Cerebellum (tissue), 4 donors: ENCODE measurements at places on chromosomes 2 and 18.

DNA sequence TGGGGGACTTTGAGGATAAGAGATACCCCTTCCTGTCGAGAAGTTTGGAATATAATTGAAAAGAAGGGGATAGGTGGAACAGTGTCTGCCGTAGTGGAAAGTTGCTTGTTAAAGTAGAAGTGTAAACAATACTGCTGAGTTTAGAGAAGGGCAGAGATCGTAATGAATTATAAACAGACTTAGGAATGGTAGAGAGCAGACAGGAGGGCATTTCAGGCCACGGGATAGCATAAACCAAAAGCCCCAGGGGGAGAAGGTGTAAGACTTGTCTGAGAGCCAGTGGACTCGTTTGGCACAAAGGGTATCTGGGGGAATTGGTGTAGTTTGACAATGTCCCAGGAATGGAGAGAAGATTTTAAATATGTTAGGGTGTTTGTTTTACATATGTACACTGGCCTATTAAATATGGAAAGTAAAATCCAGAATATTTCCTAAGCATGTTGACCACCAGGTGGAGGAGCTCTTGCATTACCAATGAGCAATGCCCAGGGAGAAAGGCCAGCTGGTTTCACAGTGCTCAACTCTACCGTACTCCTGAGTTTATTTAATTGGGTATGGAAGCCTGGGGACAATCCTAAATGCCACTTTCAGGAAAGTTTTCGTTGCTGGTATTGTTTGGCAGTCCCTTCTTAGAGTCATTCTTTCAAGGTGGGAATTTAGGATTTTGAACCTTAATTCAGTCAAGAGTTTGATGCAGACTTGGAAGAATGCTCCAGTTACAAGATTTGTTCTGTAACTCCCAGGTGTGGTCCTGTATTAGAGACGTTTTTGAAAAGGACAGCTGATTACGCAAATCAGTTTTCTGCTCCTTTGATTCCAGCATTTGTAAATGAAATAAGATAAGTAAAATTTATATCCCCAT is 7.5 kb downstream of the COPS8 start:
- peak; percentile 34 for DNase-seq

- no peak for DNase-seq
Measured at GRCh38 chr2:217402761-217403383, 543.0 kb upstream of the TNP1 start.

DNA sequence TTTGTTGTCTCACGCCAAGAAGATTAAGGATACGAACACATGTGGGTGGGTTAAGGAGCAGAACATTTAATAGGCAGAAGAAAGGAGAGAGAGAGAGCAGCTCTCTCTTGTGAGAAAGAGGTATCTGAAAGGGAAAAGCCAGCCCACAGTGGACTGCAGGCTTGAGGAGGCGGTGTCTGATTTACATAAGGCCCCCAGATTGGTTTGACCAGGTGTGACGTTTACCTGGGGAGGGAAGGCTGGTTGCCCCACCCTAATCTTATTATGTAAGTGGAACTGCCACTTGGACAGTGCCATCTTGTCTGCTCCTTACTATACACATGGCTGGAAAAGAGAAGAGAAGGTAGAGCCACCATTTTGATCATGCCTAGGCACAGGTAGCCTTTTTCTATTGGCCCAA is 189.2 kb downstream of the NCK2 start:
- no peak for DNase-seq

DNA sequence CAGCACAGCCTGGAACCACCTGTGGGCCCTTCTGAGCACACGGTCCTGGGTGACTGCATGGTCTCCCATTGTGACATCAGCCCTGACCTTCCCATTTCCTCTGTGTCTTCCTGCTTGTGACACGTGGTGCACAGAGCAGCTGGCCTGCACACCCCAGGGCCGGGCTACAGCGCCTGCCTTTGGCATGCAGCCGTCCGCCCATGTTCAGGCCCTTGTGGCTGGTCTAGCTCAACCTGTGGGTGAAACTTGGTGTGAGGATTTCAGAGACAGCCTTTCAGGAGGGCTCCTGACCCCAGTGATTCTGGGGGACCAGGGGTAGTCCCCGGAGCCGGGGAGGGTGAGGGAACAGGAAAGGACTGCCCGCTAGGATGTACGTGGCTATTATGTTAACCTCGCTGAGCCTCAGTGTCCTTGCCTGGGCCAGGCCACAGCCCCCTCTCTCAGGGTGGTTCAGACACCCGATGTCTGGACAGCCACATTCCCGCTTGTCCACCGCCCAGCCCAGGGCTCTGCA is 284.8 kb upstream of the HS6ST1 start:
- no peak for DNase-seq

- no peak for DNase-seq
Measured at GRCh38 chr18:9772847-9773677, 65.0 kb downstream of the RAB31 start.
